ENCODE measurements at places on chromosomes 11 and 22.
A peak's percentile ranks its signal among the peaks of the same experiment; 100 is the strongest.

- no peak for DNase-seq
Measured at GRCh38 chr11:101668236-101668635, 84.4 kb upstream of the TRPC6 start.

GRCh38 chr11:45816614-45817013 is 11.7 kb downstream of the SLC35C1 start:
- DNase-seq = no peak

- no peak for DNase-seq
Measured at GRCh38 chr11:19963697-19964387, 196.4 kb downstream of the DBX1 start.

DNA sequence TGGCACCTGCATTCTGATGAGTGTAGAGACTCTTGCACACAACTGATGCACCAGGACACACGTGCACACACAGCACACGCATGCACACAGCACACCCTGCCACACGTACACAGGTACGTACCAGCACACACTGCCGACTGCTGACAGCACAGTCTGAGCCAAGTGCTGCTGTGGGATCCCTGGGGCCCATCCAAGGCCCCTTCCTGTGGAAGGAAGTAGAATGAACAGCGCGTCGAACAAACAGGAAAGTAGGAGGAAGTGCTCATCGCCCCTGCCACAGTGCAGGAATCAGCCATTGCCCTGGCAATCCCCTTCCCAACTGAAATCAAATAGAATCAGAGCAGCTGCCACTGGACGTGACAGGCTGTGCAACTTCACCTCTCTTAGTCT is 57.9 kb downstream of the CD82 start:
- no peak for DNase-seq

DNA sequence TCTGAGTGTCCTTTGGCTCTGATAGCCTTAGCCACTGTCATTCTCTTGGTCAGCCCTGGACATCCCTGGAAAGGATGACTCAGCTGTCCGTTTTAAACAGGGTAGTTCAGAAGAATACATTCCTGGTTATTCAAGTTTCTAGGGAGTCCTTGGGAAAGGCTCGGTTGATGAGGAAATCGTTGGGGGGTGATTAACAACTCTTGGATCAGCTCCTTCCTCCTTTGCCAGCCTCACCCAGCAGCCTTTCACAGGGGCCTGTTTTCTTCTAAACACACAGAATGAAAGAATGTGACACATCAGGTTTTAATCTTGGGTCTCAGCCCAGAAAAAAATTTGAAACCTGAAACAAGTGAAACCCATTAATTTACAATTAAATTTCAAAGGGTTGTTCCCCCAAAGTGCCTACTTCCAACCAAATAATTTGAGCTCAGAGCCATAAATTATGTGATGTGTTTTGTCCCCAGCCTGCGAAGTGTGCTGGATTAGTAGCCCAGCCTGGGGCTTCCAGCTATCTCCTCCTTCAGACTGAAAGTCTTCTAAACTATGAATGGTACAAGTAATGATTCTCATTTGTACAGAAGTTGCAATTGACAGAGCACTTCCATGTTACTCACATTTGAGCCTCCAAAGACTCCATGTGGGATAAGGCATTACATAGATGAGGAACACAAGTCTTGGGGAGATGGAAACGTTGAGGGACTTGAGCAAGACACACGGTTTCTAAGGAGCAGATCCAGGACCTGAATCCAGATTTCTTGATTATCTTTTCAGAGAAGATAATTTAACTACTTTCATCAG is 19.3 kb upstream of the MRGPRX2 start:
- no peak for DNase-seq

- DNase-seq = no peak
Measured at GRCh38 chr11:131864228-131864627, 493.8 kb downstream of the NTM start.

- no peak for DNase-seq
Measured at GRCh38 chr11:110773442-110773841, 61.2 kb upstream of the ARHGAP20 start.

DNA sequence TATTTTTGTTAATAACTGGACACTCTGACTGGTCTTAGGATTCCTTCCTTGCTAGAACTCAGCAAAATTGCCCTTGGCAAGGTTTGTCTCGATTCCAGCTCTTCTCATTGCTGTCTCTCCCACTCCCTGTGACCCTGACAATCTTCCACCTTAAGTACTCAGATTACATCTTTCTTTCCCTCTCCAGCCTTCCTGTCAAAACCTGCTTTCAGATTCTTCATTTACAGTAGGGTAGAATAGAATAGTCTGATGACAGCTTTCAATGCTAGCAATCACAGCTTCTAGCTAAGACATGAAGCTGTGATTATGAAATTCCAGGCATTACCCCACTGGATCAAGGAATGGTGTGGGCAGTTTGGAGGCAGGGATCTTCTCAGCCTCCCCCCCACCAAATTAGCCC is 39.2 kb upstream of the LMO2 start:
- DNase-seq = no peak

- no peak for DNase-seq
Measured at GRCh38 chr11:38173676-38174075, 1575.6 kb upstream of the RAG2 start.

DNA sequence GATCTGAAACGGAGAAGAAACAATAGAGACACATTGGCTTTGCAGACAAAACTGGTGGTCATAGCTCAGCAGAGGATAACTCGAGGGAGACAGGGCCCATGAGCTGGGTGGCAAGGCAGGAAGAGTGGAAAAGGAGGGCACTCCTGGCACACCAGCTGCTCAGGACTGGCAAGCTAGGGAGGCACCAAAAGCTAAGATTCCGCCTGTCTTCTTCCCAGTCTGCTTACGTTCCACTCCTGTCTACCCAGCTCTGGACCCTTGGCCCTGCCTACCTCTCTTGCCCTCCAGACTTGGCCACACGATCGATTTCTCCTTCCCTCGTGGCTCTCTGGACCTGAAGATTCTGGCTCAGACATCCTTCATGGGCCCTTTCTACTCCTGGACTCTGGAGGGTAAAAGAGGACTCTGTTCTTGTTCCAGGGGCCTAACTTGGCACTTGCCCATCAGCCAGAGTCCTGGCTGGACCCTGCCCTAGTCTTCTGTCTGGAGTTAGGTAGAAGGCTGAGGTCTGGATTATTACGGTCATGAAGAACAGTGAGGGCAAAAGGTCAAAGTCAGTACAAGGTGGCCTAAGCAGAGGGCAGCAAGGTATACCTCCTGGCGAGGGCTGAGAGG is 115.2 kb upstream of the PITPNB start:
- no peak for DNase-seq

GRCh38 chr11:36360826-36361415 is 64.8 kb downstream of the PRR5L start:
- no peak for DNase-seq

DNA sequence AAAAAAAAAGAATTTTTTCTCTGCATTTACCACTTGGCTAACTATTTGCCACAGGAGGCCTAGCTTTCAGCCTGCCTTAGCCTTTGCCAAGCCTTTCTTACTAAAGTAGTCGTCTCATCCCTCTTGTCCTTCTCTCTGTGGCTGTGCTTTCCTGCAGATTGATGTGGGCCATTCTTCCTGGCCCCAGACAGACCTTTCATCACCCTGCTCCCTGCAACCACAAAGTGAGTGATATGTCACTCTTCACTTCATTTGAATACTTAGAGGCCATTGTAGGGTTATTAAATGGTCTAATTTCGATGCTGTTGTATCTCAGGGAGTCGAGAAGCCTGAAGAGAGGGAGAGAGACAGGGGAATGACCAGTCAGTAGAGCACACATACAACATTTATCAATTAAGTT is 37.6 kb downstream of the ART5 start:
- no peak for DNase-seq

DNA sequence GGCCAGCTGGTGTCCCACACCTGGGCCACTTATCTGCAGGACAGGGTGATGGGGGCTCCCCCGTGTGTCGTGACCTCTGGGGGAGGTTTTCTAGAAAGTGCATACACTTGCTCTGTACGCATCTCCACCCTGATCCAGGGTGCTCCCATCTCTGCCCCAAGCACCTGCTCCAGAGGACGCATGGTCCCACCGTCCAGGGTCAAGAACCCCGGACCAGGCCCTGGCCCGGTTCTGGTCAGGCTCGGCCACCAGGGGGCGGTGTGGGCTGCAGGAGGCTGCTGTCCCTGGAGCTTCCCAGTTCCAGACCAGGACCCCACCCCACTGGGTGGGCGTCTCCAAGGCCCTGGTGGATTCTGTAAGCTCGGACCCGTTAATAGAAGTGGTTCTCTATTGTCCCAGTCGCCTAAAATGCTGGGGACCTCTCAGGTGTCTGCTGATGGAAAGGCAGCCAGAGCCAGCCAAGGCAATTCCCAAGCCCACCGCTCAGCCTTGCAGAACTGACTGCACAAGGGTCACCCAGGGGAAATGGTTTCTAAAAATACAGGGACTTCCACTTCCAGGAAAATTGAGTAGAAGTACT is 34.7 kb upstream of the SEPTIN5 start:
- DNase-seq = peak; percentile 29

- DNase-seq = no peak
Measured at GRCh38 chr11:116242006-116242405, 530.8 kb downstream of the BUD13 start.

DNA sequence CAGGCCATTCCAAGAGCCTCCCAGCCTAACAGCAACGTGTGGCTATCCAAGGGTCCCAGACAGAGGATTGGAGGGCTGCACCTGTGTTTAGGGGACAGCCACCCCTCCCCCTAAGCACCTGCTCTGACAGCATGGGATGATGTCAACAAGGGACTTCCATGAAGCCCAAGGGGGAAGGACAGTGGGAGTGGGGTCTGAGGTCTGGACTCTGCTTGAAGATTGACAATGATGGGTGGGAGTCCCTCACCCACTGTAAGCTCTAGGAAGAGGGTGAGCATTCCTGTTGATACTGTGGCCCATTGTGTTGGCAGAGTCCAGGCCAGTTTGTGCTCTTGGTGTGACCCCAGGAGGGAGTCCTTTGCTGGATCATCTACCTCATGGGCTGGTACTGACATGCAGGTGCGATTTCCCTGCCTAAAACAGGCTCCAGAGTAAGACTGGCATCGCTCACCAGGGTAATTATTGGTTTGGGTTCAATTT is 46.9 kb upstream of the TUB start:
- no peak for DNase-seq

DNA sequence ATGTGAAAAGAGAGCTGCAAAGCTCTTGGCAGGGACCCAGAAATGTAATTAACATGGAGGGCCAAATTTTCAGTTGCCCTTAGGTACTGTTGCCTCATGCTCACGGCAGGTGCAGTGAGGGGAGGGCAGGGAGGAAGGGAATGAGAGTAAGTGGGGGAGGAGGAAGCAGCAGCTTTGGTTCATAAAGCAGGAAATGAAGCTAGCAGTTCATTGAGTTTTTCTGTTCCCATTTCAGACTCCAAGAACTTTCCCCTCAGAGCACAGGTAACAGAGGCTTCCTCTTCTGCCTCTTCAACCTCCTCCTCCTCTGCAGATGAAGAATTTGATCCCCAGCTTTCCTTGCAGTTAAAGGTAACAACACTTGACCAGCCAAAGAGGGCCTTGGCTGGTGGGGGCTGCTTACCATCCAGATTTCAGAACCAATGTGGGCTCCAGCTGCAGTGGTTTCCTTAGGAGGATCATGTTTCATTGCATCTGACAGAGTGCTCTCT is 57.9 kb upstream of the PARVA start:
- no peak for DNase-seq

DNA sequence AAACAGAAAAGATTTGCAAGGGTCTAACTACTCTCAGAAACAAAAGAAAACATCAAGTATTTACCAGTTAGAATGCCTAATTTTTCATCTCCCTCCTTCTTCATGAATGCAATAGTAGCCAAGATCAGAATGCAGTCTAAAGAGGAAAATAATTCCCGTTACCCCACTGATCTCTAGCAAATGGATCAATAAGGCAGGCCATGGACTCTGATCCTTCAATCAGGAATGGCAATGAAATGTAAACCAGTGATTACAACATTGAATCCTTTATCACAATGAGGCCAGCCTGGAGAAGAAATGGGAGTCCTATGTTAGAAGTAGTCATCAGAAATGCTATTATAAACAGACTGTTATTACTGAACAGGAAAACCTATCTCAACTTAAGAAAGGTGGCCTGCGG is 106.6 kb downstream of the APOL5 start:
- DNase-seq = no peak

- DNase-seq = no peak
Measured at GRCh38 chr11:83006877-83007330, 64.8 kb downstream of the RAB30 start.

GRCh38 chr11:76152741-76153570 is 53.3 kb downstream of the WNT11 start:
- DNase-seq = no peak

- DNase-seq = no peak
Measured at GRCh38 chr11:846496-847098, 3.9 kb downstream of the TSPAN4 start.

DNA sequence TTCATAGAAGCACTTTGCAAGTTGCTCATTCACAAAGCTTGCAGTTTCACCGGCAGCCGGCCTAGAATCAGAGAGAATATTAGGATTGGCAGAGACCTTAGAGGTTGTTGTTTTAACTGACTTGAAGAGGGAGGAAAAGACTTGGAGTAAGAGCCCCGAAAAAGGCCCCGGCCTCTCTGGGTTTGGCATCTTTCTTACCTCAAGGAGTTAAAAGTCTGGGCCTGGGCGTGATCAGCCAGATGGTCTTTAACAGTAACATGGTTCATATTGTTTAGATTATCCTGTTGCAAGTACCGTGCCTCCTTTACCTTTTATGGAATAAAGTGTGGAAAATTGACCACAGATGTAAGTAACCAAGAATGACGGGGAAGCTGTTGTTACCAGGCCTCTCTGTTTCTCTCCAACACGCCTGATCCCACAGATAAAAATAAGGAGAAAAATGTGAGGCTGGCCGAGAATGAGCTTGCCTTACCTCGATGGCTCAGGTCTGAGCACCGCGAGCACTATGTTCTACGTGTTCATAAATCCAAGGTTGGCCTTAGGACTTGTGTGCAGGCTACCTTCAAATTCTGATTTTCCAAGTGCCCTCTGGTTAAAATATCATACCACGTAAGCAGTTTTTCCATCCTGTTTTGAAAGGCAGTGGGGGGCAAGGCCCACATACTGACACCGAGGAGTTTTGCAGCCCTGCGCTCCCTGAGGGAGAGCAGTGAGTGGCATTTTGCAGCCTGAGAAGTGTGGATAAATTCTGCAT is 56.4 kb downstream of the PARVA start:
- no peak for DNase-seq

GRCh38 chr22:42960531-42961399 is 54.2 kb downstream of the PACSIN2 start:
- no peak for DNase-seq

GRCh38 chr11:15196704-15197103 is 82.0 kb downstream of the INSC start:
- DNase-seq = no peak

- DNase-seq = no peak
Measured at GRCh38 chr11:68312780-68313573, 586 bp downstream of the LRP5 start.
